ENCODE measurements at places on chromosomes 7 and 10. TPM values are rescaled to one million over a fixed set of nuclear protein-coding genes. Genes with fewer than 3 reads are reported as not detected.

FXYD4 gene
- not detected for total RNA-seq

MMD2 gene
- not detected for total RNA-seq

SRRT gene
- 54.3 TPM for total RNA-seq

POLR3A gene
- 12.9 TPM for total RNA-seq

CCL26 gene
- total RNA-seq: not detected

GRCh38 chr10:111732166-111732785, 451.3 kb downstream of the GPAM start:
- ATAC-seq: no peak

DNA sequence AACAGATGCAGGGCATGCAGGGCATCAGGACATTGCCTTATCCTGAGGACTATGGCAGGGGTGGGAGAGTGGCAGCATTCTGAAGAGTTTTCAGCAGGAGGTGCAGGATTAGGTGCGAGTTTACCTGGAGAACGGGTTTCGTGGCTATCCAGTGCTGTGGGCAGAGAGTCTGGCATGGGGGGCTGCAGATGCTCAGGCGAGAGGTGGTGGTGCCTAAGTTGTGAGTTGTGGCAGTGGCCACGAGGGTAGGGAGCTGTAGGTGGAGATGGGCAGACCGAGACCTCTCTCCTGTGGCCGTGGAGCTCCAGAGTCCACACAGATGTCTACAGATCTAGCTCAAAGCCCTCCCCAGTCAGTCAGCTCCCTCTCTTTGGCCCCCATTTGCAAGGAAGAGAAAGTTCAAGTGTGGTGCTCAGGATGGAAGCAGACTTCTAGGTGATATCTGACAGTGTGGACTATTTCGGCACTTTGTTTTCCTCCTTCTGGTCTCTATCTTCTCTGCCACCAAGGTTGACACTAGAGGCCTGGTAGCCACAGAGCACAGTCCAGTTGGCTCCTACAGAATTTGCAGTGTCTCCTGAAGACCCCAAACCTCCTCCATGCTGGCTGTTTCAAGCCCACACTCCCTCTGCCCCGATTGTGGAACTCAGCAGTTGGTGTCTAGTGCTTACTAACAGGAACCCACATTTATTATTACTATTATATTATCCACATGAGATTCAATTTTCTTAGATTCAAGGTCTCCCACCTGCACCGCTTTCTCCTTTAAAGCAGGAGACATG, 955.7 kb upstream of the ZNF722 start:
- no peak for ATAC-seq

GRCh38 chr10:74307061-74307651, 156.1 kb downstream of the ADK start:
- no peak for ATAC-seq

DNA sequence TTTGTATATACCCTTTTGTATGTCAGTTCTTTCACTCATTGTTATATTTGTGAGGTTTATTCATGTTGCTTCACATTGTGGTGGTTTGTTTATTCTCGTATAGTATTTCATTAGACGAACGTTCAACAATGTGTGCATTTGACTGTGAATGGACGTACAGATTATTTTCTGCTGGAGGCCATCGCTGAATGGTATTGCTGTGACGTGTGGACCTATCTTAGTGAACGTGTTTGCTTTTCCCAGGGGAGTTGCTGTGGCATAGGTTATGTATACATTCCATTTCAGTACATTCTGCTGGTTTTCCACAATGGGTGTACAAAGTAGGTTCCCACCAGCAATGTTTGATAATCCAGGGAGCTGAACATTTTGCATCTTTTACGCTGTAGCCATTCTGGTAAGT, 31.1 kb upstream of the PLEKHS1 start:
- ATAC-seq: no peak

DNA sequence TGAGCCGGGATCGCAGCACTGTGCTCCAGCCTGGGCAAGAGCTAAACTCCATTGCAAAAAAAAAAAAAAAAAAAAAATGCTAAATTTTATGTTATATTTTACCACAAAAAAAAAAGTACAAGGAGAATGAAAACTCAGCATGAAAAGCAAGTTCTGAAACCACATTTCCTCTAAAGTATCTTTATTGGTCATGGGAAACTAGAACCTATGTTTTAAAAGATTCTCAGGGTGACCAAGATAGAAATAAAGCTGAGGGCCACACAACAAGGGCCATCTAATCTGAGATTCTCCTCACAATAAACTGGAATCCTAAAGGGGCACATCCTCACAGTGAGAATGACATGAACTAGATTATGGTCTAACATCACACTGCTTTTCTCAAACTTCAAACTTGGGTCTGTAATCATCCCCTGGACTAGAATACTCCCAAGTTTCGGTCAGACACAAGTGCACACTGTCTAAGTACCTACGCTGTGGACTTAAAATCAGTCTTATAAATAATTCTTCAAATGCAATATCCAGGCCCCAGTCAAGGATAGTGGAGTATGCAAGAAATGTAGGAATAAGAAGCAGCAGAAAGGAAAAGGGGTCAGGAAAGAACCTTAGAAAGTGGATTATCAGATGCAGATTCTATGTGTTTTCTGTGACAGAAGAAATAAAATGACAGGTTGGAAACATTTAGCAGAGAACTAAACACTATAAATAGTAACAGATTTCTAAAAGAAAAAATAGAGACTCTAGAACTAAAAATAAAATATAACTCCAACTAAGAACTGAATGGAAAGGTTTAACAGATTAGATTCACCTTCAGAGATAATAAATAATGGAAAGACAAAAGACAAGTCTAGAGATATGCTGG, 49.9 kb downstream of the COA1 start:
- ATAC-seq: no peak

DNA sequence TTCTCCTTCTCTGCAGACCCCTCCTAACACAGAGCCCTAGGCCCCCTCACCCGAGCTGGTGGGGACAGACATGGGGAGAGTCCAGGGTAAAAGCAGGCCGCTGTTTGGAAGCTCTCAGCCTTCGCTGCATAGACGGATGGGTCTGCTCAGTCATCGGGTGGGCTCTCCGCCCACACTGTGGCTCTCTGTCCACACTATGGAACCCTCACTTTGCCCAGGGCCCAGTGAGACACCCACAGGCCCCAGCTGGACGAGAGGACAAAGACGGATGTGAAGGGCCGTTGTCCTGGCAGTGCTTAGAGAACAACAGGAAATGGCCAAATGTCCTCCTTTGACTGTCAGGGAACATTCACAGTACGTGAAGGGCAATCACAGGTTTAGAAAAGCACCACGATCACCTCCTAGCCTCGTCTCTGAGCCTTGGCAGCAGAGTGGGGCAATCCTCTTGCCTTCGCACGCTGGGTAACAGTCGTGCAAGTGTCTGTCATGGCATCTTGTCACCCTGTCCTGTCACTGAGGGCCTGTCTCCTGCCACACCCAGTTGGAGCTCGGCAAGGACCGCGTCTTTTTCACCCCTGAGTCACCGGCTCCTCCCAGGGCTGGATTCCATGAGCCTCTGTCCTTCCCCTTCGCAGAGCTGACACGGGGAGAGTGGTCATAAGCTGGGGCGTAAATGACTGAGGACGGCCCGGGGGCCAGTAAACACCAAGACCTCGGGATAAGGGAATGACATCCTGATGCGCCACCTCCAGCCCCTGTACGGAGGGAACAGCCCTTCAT, 80.6 kb downstream of the PRKAG2 start:
- peak; percentile 66 for ATAC-seq

DNA sequence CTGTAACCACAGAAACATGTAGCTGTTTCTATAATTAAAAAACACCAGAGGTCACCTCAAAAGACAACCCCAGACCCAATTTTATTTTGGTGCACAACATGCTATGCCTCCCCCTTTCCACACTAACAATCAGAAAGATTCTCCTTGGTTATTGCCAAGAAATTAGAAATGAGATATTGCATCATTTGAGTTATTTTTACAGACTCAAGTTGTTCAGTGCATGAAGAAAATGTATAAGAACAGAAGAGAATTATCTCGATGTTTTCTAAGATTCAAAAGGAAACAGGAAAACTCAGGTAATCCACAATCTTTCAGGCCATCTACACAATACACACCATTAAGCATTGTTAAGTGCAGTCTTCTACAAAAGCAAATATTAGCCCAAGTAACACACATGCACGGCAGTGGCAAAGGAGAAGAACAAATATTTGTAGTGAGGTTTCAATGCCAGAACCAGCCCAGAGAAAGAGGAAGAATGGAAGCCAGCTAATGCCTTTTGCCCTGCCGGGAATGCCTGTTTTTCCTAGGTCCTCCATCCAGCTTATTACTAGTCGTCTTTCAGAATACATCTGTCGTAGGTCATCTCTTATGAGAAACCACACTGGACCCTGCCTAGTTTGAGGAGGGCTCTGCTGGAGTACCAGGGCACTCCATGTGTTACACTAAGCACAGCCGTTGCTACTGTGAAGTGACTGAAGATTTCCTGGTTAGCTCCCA, 67.6 kb upstream of the C1GALT1 start:
- ATAC-seq: no peak

DNA sequence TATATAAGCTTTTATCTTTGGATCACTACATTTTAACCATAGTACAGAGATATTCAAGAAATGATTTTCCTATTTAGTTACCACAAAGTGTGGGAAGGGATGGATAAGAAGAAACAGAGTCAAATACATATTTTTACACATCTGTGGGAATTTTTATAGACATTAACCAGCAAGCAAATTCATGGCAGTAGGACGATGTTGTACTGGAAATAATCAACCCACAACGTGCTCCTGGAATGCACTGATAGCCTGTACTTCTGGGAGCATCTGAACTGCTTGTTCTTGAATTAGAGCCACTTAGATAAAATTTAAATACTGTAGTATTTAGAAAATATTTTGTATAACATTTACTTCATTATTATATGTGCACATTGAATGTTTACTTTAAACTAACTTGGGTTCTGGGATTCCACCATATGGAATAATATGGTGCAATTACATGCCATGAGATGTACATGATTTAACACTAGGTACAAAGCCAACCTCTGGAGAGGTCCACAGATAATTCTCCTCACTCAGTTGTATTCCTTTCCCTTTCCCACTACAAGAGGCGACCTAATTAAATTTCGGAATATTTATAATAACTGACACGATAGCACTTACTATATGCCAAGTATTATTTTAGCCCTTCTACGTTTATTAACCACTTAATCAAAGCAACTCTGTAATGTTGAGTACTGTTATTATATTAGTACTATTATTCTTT, 164.9 kb upstream of the HGF start:
- ATAC-seq: no peak

DNA sequence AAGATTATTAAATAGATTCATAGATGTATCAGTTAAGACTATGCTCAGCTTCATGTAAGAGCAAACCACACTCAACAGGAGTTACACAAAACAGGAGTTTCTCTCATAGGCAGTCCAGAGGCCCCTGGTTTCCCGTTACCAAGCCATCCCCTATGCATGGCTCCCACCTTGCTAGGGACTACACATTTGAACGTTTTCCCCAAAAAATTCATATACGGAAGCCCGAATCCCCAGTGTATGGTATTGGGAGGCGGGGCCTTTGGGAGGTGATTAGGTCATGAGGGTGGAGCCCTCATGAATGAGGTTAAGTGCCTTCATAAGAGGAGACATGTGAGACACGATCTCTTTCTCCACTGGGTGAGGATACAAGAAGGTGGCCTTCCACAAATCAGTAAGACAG, 29.1 kb downstream of the RSU1 start:
- ATAC-seq: no peak

GRCh38 chr7:134058980-134059379, 68.2 kb upstream of the LRGUK start:
- ATAC-seq: no peak

DNA sequence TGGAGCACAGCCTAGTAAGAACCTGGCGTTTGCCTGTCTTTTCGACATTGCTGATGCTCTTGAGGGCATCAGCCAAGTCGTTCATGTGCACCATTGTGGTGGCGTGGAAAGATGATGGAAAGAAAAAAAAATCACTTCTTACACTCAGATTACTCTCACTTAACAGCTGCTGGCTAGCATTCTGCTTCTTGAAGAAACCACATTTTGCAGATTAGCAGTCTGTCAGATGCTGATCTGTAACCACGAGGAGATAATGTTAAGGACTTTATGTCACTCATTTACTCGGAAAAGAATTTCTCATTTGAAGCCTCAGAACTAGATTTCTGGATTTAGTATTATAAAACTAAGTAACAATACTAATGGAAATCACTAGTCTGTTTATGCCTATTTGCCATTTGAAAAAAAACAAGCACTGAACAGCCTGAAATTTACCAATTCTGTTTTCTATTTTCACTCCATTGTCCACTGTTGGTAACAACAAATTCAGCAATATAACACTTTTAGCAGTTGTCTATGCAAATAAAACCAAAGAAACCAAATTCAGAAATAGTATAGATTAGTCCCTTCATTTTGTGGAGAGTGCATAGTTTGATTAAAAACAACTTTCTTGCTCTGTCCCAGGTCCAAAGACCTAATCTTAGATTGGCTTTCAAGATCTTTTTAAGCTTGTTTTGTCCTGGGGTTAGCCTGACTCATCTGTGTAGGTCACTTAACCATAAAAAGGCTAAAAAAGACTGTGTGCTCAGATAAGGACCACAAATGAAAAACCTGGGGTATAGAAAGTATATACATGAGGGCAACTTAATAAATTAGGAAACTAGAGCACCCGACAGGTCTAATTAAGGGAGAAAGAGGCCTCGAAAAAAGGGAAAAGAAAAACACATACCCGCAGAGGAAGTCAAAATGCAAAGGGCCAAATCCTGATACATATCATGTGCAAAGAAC, 67.5 kb downstream of the NT5C2 start:
- ATAC-seq: no peak

DNA sequence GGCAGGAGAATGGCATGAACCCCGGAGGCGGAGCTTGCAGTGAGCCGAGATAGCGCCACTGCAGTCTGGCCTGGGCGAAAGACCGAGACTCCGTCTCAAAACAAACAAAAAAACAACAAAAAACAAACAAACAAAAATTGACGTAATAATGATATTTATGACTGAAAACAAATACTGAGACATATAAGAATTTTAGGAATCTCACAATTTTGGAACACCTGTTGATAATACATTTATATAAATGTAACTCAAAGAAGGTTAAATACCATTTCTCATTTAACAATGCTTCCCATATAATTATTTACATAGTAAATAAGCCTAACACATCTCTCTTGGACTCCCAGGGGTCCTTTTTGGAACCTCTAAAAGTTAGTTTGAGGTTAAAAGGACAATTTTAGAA, 102.2 kb upstream of the CCNY start:
- ATAC-seq: no peak

DNA sequence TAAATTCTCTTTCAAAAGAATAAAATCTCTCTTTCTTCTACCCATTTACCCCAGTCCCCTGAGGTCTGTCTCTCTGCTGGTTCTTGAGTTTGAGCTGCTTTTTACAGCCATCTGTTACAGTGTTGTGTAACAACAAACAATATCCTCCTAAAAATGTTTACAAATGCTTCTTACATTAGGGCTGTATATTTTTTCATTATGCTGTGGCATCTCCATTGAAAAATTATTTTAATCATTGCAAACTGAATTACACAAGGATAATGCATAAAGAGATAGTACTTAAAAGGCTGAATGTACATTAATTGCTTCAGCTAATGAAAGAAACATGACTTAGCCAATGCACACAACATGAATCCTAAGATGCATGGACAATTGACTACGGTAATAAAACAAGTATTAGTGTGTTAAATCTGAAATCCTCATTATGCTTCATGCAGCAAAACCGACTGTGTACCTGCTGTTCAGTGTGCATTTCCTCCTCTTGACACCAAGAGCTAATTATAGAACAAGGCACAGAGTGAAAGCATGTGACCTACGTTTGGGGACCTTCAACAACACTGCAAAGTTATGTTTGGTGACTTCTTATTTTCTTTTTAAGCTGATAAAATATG, 181.7 kb upstream of the RHOBTB1 start:
- ATAC-seq: no peak
